ENCODE measurements at places on chromosomes 2 and 18.

GRCh38 chr2:219078126-219078525 is 17.4 kb upstream of the IHH start:
- DNase-seq, result no peak

GRCh38 chr2:29963972-29964570 is 42.7 kb upstream of the ALK start:
- DNase-seq, result no peak

GRCh38 chr2:39679805-39680204 is 14.1 kb downstream of the TMEM178A start:
- no peak for DNase-seq

DNA sequence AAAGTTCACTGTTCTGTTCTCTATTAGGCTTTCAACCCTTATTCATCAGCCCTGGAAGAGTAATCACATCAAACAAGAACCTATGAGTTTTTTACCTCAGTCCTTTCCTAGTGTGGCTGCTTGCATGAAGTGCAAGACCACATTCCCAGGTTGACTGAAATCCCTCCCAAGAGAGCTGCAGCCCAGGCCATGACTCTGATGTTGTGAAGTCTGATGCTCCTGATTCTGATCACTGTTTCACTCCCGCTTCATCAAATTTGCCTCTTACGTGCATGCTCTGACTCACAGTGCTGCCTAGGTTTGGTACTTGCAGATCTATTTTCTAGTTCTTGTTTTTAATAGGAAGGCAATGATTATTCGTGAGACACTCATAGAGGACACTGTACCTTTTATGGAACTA is 58.2 kb upstream of the DSEL start:
- no peak for DNase-seq

DNA sequence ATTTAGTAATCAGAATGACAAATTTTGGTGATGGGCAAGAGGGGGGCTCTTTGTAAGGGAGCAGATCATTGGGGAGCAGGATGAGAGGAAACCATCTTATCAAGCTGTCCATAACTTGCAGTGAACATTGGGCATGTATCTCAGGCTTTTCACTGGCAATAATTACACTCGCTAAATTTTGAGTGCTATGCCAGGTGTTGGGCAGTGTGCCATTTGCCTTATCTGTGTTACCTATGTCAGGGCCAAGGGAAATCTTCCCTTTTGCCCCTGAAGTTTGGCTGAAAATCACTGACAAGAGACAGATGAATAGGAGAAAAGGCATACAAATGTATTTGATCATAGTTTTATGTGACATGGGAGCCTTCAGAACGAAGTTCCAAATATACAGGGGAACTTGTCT is 39.0 kb downstream of the NOSTRIN start:
- DNase-seq, result no peak

GRCh38 chr2:101052147-101052546 is 50.1 kb downstream of the RPL31 start:
- no peak for DNase-seq

DNA sequence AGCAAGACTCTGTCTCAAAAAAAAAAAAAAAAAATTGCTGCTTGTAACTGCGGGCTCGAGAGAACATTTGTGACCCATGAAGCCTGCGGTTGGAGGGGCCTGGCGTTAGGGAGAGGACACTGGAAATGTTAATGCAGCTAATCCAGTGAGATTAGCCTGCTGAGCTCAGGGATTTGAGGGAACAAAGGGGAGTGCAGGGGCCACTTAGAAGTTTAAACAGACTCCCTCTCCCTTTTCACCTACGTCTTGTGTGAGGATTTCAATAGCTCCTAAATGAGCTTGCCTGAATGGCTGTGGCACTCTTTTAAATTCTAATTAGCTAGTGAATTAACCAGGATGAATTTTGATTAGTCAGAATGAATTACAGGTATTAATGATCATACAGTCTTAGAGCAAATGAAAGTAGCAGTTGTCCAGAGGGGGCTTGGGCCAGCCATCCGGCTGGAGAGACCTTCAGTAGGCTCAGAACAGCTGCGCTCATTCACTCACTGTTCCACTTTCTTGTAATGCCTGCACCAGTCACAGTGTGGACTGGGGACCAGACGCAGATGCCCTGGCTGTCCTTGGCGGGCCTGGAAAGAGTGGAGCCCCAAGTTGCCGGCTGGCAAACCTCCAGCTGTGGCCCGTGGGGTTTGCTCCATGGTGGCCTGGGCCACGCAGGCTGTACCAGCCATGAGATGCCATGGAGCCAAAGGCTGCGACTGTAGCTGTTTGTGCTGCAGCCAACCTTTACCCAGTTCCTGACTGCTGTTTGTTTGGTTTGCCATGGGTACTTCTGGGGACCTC is 20.8 kb downstream of the LDLRAD4 start:
- DNase-seq, result no peak

DNA sequence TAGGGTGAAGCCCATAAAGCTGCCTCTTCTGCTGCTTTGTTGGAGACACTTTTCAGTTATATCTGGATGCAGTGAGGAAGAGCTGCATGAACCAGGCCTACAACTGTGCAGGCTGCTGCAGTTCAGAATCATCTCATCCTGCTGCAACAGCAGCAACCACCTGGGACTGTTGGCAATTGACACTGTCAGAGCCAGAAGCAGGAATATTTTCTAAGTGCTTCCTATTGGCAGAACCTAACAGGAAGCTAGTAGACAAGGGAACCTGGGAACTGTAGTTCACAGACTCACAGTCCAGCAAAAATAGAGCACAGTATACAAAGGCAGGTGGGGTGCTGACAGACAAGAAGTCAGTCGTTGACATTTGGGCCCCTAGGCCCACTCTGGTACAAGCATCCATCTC is 452.9 kb upstream of the SPRED2 start:
- DNase-seq, result no peak

DNA sequence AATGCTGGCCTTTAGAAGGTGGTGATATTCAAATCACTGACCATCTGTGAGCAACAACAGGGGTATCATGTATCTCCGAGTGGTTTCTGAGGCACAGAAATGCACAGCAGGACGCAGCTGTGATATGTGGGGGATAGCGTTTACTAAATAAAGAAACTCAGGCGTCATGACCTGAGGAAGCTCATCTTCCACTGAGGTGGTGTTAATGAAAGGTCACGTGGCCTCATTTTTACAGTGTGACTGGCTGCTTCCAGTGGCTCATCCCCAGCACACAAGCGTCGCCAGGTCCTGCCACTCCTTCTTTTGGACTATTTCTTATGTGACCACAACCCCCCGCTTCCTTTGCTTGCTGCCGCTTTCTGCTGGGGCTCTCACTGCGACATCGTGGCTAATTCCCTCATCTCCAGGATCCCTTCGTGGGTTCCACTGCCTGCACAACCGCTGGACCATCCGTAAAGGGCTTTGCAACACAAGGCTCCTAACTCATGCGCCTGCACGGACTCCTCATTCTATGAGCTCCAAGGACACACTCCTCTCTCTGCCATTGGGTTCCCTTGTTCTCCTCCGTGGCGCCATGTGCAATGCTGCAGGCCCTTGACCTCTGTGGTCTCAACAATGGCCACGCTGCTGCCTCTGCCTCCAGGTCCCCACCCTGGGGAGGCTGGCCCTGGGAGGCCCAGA is 109.3 kb downstream of the MBP start:
- no peak for DNase-seq

DNA sequence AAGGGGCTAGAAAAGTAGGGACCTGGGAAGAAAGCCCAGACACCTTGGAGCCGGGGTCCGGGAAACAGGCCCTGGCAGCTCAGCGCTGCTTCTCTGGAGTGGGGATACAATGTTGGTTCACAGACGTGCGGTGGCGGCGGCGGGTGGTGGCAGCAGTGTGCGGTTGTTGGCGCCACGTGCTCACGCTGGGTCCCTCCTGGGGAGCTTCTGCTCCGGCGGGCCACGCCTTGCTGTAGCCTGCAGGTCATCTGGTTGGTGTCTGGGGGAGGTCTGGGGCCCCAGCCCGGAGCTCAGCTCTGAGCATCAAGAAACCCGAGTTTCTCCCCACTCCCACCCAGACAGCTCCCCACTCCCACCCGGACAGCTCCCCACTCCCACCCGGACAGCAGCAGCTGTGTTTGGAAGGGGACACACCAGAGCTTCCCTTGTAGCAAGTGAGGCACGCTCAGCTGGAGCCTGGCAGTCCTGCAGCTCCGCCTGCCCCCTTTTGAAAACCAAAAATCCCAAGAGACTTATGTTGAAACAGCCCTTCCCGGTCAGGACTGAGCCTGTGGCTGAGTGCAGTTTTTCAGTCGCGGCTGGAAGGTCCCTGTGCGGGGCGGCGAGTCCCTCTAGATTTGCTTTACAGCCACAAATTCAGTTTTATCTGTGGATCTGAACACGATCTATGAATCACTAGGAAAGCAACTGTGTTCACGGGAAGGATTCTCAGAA is 46.9 kb downstream of the NFATC1 start:
- no peak for DNase-seq

- DNase-seq, result peak; percentile 41
Measured at GRCh38 chr2:174699993-174700766, 64.1 kb downstream of the CHRNA1 start.

GRCh38 chr2:167411367-167411766 is 523.1 kb downstream of the XIRP2 start:
- DNase-seq, result no peak

DNA sequence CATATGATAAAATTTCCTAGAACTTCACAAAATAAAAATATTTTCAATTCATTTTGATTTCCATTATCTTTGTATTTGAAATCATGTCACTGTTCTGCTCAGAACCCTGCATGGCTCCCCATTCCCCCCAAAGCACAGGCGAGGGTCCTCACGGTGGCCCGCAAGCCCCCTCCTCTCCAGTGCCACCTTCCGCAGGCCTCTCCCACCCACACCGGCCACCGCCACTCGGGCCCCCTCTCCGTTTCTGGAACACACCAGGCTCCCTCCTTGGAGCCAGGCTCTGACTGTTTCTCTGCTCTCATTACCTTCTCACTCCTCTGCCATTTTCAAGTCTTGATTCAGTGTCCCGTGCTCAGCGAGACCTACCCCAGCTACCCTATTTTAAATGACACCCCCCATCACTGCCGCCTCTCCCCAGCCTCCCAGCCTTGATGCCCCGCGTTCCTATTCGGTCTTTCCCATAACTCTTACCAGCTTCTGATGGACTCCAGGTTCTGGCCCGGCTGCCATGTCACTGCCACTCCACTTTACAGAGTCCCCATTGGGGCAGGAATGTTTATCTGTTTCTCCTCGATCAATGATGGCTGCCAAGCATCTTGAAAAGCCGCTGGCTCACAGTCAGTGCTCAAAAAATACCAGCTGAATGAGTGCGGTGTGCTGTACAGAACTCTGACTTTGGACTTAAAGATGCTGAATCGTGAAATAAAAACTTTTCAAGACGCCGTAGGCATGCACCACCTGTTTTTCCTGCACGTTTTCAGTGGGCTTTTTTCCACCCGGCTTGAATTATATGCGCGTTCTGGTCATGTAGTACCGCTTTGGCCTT is 201.0 kb downstream of the GBX2 start:
- no peak for DNase-seq

DNA sequence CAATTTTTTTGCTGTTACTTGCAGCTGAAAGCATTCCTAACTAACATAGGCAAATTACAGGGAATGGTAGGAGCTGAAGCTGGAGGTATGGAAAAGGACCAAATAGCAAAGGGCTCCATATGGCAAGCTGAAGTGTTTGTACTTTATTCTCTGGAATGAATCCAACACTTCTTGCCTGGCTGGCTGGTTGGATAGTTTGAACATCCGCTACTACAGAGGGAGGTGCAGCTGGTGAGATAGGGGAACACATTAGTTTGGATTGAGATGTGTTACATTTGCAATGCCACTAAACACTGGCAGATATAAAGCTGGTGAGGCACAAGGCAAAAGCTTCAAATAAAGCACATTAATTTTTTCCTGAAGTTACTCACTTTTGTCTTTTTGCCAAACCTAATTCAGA is 291.5 kb downstream of the SP3 start:
- DNase-seq, result no peak

GRCh38 chr2:234293973-234294372 is 202.9 kb downstream of the ARL4C start:
- no peak for DNase-seq

- no peak for DNase-seq
Measured at GRCh38 chr18:48902023-48902855, 48.5 kb downstream of the SMAD7 start.

GRCh38 chr2:13660231-13660630 is 943.5 kb downstream of the TRIB2 start:
- no peak for DNase-seq

- DNase-seq, result no peak
Measured at GRCh38 chr18:8706791-8707555, 1.6 kb downstream of the MTCL1 start.
